ENCODE measurements at places on chromosomes 2 and 18. TPM values are rescaled to one million over a fixed set of nuclear protein-coding genes. Genes with fewer than 3 reads are reported as not detected.

TMEM247 gene
- not detected for total RNA-seq

DNAJC10 gene
- total RNA-seq, result 77.5 TPM

CAVIN2 gene
- 72.9 TPM for total RNA-seq

SLC19A3 gene
- total RNA-seq, result 2.4 TPM

CYB5A gene
- 133 TPM for total RNA-seq

LRRTM1 gene
- not detected for total RNA-seq

CSRNP3 gene
- 0.01 TPM for total RNA-seq

IL1F10 gene
- total RNA-seq, result not detected

MALL gene
- 143 TPM for total RNA-seq
